ENCODE measurements at places on chromosomes 7 and 10. TPM values are rescaled to one million over a fixed set of nuclear protein-coding genes. Genes with fewer than 3 reads are reported as not detected.

- peaks cover 5% of the 10 kb centered on the region for H3K4me1 ChIP-seq
- H3K27ac ChIP-seq: no peak overlapping the region
- H3K4me3 ChIP-seq: no peak overlapping the region
These were observed 5.9 kb upstream of the DIP2C start for GRCh38 chr10:695396-695795.

DNA sequence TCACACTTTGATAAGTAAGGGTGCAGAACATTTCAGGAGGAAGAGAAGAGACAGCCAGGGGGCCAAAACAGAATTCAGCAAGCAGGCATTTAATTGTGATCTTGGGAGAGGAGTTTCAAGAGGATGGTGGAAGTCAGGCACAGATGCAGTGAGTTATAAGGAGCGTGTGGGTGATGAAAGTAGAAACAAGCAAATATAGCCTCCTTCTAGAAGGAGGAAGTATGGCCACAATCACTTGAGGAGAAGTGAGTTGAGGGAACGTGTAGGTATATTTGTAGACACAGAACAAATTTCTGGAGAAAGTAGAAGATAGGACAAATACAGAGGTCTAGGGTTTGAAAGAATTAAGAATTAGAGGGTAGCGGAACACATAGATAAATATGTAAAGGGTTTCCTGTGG, 165.8 kb downstream of the CACNB2 start:
- no peak overlapping the region for H3K4me3 ChIP-seq
- no peak overlapping the region for H3K27ac ChIP-seq
- H3K27me3 ChIP-seq: peaks cover 1% of the 10 kb centered on the region
- H3K4me1 ChIP-seq: peaks cover 7% of the 10 kb centered on the region

GRCh38 chr10:117005527-117006055, 604 bp upstream of the SHTN1 start:
- H3K27ac ChIP-seq: peak overlapping the region; percentile 59
- peaks cover 3% of the 10 kb centered on the region for H3K36me3 ChIP-seq
- peak; percentile 30 for DNase-seq
- peaks cover 39% of the 10 kb centered on the region for H3K4me1 ChIP-seq

The AZGP1 gene
- total RNA-seq: not detected

The FOXI2 gene
- total RNA-seq: not detected

The MDH2 gene
- 109 TPM for total RNA-seq
